Stimulated activated CD8-positive, alpha-beta memory T cell treated with anti-CD3 and anti-CD28 coated beads, Interleukin-15, amount 100 ng/mL, for 24 hours (primary cell): ENCODE measurements at places on chromosomes 7 and 10.

DNA sequence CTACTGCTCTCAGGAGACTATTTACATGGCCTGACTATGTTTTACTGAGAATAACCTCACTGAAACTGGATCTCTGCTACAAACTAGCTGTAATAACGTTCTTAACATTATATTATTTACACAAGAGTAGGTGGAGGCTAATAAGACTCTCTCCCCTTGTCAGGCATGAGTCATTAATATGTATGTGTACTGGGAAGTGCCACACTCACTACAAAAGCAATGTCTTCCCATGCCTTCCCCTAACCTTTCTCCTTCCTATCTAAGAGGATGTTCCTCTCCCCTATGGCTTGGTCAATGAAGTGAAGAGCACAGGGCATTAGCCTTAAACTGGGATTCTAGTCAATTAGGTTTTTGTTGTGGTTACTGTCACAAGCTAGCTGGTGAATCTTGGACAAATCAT is 147.9 kb downstream of the DGKB start:
- no peak for DNase-seq

GRCh38 chr7:51219261-51219988 is 97.2 kb downstream of the COBL start:
- no peak for DNase-seq

DNA sequence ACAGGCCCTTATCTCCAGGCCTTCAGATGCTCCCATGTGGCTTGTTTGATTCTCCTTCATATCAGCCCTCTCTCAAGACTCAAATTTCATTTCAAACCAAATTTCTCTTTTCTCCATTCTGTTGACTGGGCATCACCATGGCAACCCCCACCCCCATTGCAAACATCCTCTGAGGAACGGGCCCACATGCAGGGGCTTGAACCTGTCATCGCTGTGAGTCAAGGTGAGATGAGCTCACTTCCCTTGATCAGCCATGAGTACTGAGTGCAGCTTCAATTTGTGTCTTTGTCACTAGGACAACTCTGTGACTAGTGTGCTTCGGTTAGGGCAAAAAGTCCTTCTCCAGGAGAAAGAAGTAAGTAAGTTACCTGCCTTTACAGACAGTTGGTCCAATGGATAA is 41.9 kb downstream of the CALML3 start:
- no peak for DNase-seq

- DNase-seq = no peak
Observed at GRCh38 chr7:101558742-101559325, 70.3 kb downstream of the MYL10 start.

- DNase-seq = no peak
Observed at GRCh38 chr10:71449026-71449425, 52.3 kb downstream of the CDH23 start.

- no peak for DNase-seq
Observed at GRCh38 chr7:33539659-33540400, 365.5 kb upstream of the BMPER start.

DNA sequence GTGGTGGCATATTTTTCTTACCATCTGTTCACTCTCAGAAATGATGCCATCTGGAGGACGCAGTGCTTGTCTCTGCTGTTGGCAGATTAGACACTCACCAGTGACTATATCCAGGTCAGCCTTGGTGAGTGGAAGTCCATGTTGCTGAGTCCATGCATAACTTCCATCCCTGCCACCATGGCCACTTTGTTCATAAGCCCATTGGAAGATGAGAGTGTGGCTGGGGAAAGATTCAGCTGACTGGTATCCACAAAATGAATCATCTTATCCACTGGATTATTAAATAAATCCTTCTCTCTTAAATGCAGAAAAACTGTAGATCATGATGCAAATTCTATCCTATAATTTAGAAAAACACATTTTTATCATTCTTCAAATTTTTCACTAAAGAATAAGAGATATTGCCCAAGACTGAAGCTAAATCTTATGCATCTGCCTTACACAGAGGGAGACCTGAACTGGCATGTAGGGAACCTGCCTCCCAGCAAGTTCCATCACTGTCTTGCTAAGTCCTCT is 726.9 kb downstream of the TNS3 start:
- no peak for DNase-seq
